ENCODE measurements at places on chromosomes 2 and 18.

GRCh38 chr2:150944315-150944714 lies 317.3 kb downstream of the RBM43 start:
- DNase-seq, result no peak

- DNase-seq, result no peak
These were observed 19.5 kb downstream of the MYO1B start for GRCh38 chr2:191264647-191265081.

- DNase-seq, result no peak
These were observed 264.7 kb downstream of the CCDC85A start for GRCh38 chr2:56448403-56449001.

DNA sequence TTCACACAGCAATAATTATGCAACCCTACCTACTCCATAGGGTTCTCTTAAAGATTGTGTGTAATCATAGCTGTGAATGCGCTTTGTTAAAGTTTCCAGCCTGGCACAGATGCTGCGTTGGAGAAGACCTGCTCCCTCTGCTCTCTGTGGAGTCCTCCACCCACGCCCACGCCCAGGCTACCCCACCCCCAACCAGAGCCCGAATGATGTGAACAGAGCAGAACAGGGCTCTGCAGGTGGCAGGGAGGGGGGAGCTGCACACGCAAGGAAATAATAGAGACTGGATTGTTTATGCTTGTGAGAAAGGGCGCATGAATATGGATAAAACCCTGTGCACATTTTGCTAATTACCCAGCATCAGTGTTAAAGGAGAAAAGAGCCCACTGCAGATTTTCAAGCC lies 447.5 kb downstream of the BCL11A start:
- no peak for DNase-seq

GRCh38 chr18:69992776-69993175 lies 45.1 kb upstream of the CD226 start:
- DNase-seq, result no peak

DNA sequence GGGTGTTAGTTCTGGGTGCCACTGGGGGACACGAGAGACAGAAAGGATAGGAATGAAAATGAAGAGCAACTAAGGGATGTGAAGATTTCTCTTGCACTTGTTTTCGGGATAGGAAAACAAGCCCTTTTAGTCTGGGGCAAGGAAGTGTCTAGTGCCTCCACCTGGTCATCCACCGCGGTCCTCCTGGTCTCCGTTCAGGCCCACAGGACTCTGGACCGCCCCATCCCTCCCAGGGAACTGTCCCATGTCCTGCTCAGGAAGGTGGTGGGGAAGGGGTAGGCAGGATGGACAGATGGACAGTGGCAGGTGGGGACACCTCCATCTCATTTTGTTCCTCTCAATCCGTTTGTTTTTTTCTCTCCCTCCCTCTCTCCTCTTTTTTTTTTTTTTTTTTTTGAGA lies 45.9 kb downstream of the AGAP1 start:
- DNase-seq, result no peak

- no peak for DNase-seq
These were observed 127.0 kb downstream of the GAREM1 start for GRCh38 chr18:32343634-32344033.

GRCh38 chr2:12797815-12798214 lies 81.1 kb downstream of the TRIB2 start:
- DNase-seq, result no peak

DNA sequence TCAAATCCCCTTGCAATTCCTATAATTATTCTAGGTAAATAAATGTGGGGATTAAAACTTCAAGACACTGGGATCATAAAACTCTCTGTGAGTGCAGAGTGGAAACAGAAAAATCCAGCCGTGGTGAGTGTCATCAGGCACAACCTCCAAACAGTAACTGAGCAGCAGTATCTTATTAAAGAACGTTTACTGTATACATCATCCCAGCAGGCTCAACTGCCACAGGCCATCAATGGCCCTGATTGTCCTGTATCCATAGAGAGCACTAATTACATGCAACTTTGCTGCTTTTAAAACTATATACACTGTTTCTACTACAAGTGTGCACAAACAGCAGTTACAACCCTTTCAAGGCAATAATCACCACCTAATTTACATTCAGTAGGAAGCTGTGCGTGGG lies 23.9 kb downstream of the GAREM1 start:
- no peak for DNase-seq

GRCh38 chr18:61435064-61435652 lies 101.9 kb downstream of the CDH20 start:
- DNase-seq, result no peak

GRCh38 chr2:171191021-171191420 lies 30.3 kb upstream of the TLK1 start:
- DNase-seq, result no peak

DNA sequence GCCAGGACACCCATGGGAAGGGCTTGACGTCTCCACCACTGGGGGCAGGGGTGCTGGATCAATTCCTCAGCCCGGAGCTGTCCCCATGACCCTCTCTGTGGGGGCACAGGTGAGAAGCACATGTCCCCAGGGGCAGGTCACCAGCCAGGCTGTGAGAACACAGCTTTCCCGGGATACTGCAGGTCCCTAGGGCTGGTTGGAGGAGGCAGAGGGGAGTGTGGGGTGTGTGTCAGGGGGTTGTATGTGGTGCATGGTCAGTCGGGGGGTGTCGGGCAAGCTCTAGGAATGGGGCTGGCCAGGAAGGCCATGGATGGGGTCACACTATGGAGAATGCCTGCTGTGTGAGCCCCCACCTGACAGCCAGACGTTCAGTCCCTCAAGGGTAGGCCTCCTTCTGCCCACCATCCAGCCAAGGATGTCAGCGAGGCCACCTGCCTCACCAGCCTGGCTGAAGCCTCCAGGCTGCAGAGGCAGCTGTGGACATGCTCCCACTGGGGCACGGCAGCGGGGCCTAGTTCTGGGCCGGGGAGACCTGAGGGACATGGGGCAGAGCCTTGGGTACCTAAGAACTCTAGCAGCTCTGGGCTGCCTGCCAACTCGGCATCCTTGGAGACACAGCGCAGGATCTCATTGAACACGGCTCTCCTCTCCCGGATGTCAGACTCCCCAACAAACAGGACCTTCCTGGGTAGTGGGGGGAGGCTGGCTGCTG lies 10.3 kb downstream of the HS1BP3 start:
- DNase-seq, result no peak

GRCh38 chr2:7356909-7357584 lies 439.8 kb downstream of the RNF144A start:
- no peak for DNase-seq
